ENCODE measurements at places on chromosomes 6 and 20.

DNA sequence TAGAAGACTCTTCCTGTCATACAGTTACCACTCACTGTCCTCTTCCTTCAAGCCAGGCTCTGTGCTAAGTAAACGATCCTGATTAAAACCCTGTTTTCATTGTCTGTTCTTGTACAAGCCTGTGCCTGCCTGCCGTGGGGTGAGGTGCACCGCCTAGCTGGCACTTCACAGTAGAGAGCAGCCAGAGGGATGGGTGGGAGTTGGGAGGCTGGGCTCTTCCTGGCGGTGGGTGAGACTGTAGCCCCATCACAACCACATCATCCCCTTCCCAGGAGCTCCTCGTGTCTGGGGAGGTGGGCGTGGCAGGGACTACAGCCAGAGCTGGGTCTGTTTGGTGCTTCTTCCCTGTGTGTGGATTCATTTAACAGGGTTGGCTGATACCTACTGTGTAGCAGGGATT lies 382.0 kb downstream of the TAF4 start:
- DNase-seq: no peak

GRCh38 chr6:18600255-18600654 lies 213.1 kb downstream of the RNF144B start:
- no peak for DNase-seq

DNA sequence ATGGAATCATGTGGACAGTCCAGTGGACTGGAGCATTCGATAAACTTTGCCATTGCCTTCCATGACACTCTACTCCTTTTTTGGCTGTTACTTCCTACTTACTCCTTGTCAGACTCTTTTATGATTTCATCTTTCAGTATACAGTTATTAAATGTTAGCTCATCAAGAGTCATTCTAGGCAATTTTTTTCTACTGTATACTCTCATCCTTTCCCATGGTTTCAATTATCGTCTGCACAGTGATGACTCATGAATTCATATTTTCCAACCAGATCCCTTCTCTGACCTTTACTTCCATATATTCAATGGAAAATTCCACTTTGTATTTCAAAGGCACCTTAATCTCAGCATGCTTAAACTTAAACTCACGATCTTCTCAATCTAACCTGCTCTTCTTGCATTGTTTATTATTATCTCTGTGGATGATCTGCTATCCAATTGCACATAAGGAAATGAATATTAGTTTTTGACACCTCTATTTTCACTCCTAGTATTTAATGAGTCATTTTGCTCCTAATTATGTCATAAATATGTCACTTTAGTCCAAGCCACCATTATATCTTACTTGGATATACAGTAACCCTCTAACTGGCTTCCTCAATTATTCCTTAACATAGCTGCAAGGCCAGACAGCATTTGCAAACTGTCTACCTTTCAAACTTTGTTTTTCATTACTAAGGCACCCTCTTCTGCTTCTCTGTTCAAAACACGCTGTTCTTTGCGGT lies 427.5 kb downstream of the PHF3 start:
- DNase-seq: no peak

GRCh38 chr20:20206788-20207187 lies 154.5 kb downstream of the CFAP61 start:
- DNase-seq: no peak

DNA sequence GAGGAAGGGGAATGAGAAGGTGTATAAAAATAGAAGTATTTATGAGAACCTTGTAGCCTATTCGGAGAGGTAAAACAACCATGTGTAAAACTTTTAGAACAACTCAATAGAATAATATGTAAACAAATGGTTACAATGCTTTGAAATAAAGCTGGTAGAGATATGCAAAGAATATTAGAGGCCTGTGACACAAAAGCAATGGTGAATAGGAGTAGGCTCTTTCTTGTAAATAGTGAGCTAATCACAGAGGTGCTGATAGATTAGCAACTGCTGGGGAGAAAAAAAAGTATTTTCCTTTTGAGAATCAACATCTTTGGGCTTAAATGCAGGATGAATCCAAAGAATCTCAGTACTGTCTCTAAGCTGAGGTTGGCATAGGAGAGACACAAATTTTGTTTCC lies 7.0 kb downstream of the TMEM200A start:
- DNase-seq: no peak

DNA sequence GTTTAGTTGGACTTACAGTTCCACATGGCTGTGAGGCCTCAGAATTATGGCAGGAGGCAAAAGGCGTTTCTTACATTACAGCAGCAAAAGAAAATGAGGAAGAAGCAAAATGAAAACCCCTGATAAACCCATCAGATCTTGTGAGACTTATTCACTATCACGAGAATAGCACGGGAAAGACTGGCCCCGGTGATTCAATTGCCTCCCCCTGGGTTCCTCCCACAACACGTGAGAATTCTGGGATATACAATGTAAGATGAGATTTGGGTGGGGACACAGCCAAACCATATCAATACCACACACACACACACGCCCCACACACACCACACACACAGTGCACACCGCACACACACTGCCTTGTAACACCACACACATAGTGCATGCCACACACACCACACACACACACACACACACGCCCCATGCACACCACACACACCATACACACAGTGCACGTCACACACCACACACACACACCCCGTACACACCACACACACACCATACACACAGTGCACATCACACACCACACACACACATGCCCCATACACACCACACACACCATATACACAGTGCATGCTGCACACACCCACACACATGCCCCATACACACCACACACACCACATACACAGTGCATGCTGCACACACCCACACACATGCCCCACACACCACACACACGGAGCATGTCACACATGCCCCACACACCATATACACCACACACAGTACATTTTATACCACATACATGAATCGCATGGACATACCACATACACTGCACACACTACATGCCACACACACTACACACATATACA lies 310.5 kb downstream of the TAF4 start:
- DNase-seq: no peak

GRCh38 chr20:20759132-20759531 lies 46.7 kb upstream of the RALGAPA2 start:
- no peak for DNase-seq

DNA sequence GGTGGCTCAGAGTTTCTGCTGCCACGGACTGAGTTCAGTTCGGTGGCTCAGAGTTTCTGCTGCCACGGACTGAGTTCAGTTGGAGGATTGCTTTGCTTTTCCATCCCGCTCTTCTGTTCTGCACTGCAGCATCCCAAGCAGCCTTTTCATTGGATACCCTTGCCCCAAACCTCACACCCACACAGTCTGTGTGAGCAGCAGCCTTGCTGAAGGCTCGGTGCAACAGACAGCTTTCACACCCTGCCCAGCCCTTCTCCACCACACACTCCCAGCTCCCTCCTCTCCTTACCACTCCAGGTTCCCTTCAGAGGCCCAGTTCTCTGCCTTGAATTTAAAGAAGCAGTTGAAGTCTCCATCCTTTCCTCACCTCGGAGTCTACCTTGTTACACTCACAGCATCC lies 52.5 kb upstream of the CHD6 start:
- DNase-seq: no peak

DNA sequence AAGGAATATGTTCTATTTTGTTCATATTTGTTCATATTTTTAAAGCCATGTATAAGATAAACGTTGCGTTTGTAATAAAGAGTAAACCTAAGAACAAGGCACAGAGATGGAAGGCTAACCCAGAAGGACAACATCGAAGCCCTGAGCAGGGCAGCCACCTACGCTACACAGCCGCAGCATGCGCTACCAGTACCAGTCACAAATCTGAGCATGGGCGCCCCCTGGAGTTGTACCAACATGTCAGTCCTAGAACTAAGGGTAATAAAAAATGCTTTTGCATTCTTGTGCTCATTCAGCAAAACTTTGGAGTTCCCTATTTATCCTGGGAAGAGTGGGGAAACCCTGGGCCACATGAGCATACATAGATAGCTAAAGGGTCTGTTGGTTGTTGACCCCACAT lies 70.6 kb downstream of the PLEKHG1 start:
- DNase-seq: no peak

DNA sequence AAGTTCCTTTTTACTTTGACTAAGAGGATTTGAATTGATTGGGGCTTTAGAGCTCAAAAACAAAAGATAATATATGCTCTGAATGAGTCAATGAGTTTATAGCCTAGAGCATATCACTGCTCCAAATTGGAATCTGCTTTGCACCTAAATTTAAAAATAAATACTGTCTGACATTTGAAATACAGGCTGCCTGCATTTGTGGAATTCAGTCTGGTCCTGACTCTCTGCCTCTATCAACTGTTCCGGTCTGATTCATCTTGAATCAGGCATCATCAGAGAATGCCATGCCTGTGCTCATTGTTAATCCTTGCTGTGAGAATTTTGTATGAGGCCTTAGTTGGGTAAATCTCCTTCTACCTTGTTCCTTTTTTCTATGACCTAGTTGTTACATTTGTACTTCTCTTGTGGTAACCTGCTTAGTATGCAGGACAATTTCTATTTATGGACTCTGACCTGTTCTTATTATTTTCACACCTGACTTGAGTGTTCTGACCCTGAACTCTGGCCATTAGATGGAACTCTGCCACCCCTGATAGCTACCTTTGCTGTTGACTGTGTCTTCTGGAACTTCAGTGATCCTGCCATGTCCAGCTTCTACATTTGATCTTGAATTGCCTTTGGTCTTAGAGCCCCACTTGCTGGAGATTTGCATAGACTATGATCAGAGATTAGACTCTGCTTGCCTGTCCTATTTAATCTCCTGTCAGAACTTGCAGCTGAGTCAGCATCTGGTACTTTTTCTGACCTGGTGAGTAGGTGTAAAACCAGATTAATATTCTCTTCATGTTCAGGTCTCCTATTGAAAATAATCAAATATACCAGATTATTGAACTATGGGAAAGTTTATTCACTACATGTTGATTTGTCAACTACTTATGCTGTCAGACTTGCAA lies 442.7 kb upstream of the HS3ST5 start:
- no peak for DNase-seq

DNA sequence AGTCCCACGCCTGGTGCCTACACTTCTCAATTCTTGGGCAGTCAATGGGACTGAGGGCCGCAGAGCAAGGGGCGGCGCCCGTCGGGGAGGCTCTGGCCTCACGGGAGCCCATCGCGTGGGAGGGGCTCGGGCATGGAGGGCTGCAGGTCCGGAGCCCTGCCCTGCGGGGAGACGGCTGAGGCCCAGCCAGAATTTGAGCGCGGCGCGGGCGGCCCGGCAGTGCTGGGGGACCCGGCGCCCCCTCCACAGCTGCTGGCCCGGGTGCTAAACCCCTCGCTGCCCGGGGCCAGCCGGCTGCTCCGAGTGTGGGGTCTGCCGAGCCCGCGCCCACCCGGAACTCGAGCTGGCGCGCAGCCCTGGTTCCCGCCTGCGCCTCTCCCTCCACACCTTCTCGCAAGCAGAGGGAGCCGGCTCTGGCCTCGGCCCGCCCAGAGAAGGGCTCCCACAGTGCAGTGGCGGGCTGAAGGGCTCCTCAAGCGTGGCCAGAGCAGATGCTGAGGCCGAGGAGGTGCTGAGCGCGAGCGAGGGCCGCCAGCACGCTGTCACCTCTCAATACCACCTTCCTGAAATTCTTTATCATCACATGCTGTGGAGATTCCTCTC lies 58.5 kb downstream of the BAK1 start:
- DNase-seq: peak; percentile 73

- DNase-seq: no peak
Measured at GRCh38 chr6:157831018-157831369, 7.9 kb downstream of the SNX9 start.

DNA sequence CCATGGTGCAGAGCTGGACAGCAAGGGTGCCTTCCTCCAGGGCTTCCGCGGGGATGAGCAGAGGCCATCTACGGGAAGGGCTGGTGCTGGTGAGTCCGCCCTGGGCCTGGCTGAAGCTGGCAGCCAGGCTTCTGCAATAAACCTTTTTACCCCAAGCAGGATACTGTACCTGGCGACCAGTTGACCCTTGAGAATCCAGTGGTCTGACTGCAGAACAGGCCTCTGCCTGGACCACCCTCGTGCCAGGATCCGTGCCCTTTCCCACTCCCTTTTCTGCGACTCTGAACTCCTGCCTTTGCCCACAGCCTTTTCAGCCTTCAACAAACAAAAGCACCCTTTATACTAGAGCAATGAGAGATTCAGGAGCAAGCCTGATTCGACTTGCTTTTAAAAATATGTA lies 18.9 kb downstream of the CDH26 start:
- DNase-seq: no peak

GRCh38 chr6:33114406-33114805 lies 38.6 kb downstream of the HLA-DPB1 start:
- no peak for DNase-seq

DNA sequence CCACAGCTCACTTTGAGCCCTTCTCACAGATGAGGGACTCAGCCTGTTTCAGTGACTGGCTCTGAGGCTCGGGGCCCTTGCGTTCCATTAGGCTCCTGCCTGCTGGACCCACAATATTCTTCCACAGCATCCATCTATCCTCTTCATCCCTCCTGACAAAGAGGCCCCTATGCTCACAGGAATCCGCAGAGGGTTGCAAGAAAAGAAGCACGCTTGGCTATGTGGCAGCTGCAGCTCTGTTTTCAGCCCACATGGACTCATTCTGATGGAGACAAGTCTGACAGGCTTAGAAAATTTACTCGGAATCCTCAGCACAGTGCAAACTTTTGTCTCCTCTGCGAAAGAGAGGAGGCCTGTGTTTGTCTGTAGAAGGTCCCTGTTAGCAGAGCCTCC lies 207.5 kb downstream of the SYNDIG1 start:
- DNase-seq: no peak

- peak; percentile 31 for DNase-seq
Measured at GRCh38 chr20:24948939-24949679, at the start of gene CST7. CST7 (plus strand) TSS chr20:24949269; CDS start chr20:24949506, 237 bp downstream.

DNA sequence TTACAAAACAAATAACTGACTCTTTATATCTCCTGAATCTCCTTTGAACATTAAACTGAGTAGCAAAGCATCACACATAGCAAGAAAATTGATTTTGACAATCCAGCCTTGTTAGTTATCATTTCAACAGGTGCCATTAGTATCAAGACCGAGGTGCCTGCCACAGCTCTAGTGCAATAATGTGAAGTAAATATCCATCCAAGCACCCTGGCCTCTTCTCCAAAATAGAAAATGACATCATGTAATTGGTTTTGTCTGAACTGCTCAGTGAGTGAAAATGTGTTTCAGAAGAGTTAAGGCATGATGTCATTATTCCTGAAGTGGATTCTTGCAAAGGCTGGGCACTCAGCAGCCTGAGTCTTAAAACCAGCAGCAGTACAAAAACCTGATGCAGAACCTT lies 341.4 kb downstream of the PLCB1 start:
- DNase-seq: no peak

DNA sequence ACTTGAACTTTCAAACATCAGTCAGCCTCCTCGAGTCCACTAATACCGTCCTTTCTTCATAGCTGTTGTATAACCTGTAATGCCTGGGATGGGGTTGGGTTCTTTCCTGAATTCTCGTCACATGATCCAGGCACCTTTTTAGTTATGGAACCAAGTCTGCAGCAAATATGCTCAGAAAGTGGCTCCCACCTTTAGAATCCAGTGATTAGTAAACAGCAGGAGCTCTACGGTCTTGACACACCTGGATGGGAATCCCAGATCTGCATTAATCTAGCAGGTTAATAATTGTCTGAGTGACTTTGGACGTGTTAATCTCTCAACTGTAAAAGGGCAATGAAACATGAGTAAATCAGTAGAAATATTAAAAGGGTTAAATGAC lies 729 bp upstream of the ZHX3 start:
- peak; percentile 10 for DNase-seq

GRCh38 chr20:52405417-52405816 lies 213.8 kb upstream of the ZFP64 start:
- DNase-seq: no peak

Measured in H7 (cell line).